CD4-positive, alpha-beta T cell (primary cell): ENCODE measurements at places on chromosomes 1 and 21. TPM values are rescaled to one million over a fixed set of nuclear protein-coding genes. Genes with fewer than 3 reads are reported as not detected.

The ZNF593OS gene
- not detected for total RNA-seq

The PAX7 gene
- total RNA-seq: not detected

The WNT4 gene
- not detected for total RNA-seq

The LRRC71 gene
- not detected for total RNA-seq

The SERPINC1 gene
- total RNA-seq: not detected

The KCNN3 gene
- total RNA-seq: not detected

The LINGO4 gene
- total RNA-seq: 0.16 TPM

The DMBX1 gene
- total RNA-seq: not detected

The UBE2U gene
- not detected for total RNA-seq

The AGMAT gene
- total RNA-seq: 4.6 TPM

The AJAP1 gene
- 0.47 TPM for total RNA-seq

The USP1 gene
- 26.2 TPM for total RNA-seq

The OR2L3 gene
- total RNA-seq: not detected

The ZP4 gene
- not detected for total RNA-seq

The BARHL2 gene
- not detected for total RNA-seq

The MAP3K7CL gene
- total RNA-seq: 4.6 TPM

The C1orf21 gene
- 0.45 TPM for total RNA-seq

The LCE3D gene
- not detected for total RNA-seq

The HSPB7 gene
- not detected for total RNA-seq

The AKNAD1 gene
- total RNA-seq: not detected
